Stimulated activated CD8-positive, alpha-beta memory T cell treated with anti-CD3 and anti-CD28 coated beads, Interleukin-4, amount 100 ng/mL, for 48 hours (primary cell): ENCODE measurements at places on chromosomes 4 and X.

DNA sequence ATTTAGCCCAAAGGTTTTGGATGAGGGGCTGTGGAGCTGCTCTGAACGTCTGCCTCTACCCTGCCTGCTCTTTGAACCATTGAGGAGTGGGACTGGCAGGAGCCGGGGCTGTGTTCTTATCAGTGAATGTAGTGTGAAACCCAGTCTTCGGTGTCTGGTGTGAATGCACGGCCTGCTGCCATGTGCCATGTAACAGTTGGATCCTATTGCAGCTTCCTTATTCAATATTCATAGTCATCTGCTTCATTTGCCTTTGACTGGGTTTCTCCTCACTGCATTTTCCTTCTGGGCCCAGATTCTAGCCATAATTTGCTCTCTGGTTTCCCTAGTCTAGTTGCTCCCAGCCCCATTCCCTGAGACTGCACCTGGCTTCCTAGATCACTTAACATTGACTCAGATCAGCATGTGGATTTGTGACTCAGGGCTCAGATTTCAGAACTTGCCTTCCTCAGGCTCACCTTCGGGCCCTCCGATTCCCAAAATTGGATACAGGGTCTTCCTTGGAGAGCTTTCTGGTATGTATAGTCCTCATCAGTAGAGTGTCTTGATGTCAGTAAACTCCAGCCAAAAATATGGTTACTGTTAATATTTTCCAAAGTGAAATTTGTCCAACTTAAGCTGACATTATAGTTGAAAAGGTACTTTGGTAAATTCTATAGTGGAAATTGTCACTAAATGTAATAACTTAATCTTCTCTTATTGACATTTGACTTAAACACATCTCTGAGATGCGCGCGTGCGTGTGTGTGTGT lies 94.0 kb upstream of the DDIT4L start:
- DNase-seq: no peak

DNA sequence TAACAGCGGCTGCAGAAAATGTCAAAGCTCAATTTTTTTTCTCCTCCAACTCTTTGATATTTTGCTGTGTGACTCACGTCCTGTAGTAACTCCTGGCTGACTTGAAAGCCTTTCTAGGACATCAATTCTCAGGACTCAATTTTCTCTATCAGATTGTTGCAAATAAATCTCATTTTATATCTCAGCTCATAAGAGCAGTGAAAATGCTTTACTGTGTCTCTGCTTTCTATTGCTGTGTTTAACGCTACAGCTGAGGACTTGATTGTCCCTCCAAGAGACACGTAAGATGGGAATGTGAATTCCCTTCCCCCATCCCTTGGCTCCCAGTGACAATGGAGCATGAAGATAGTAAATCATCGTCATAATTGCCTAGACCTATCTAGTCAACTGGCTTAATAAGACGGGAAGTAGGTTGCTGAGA lies 20.5 kb upstream of the CBR4 start:
- no peak for DNase-seq

DNA sequence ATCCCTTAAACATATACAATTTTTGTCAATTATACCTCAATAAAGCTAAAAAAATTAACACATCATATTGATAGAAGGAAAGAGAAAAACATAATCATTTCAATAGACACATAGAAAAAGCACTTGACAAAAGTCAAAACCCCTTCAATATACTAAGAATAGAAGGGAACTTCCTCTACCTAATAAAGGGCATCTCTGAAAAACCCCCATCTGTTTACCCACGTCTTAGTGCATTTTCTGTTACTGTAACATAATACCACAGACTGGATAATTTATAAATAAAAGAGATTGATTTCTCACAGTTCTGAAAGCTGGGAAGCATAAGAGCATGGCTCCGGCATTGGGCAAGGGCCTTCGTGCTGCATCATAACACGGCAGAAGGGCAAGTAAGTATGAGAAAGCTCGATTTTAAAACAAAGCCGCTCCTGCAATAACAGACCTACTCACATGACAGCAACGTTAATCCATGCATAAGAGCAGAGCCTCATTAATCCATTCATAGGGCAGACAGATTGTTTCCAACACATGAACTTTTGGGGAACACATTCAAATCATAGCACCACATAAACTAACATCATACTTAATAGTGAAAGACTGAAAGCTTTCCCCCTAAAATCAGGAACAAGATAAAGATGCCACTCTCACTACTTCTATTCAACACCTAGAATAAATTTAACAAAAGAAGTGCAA lies 15.7 kb downstream of the STEEP1 start:
- DNase-seq: no peak

DNA sequence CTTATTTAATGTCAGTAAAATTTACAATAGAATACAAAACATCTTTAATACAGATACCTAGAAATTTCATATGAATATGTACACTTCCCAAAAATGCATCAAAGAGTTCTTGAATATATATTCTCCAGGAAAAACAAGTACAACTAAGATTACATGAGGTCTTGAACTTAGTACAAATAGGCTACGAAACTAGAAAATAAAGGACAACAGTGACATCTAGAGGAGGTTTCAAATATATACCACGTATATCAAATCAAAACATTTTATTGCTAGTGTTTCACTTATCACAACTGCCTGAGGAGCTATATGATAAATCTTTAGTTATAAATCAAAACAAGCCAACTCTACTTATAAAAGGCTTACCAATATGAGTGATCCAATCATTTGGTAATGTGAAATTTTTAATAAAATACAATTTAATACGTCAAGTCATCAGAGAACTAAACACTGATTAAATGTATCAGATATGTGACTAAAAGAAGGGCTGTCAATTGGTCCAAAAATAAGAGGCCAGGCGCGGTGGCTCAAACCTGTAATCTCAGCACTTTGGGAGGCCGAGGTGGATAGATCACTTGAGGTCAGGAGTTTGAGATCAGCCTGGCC lies 36.6 kb downstream of the ANAPC10 start:
- no peak for DNase-seq

- DNase-seq: no peak
Observed at GRCh38 chrX:4905576-4905975, 1192.1 kb upstream of the PRKX start.
